ENCODE measurements at places on chromosomes 2 and 18.

GRCh38 chr2:181456660-181457120, 496 bp upstream of the ITGA4 start:
- peak; percentile 72 for DNase-seq

DNA sequence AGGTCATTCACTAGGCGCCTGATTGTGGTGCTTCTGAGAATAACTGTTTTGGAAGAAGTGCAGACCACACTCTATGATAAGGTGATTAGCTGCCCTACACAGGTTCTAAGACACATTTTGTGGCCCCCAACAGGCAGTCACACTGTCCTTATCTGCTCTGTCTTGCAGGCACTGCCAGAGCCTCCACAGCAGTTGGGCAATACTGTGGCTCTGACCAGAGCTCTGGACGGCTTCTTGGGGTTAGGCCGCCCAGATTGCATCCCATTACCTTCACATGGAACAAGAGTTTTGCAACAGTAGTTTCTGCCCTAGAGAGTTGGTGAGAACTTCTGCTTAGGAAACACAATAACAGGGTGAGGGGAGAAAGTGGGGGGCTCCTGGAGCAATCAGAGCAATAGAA, 22.7 kb downstream of the RUFY4 start:
- no peak for DNase-seq

DNA sequence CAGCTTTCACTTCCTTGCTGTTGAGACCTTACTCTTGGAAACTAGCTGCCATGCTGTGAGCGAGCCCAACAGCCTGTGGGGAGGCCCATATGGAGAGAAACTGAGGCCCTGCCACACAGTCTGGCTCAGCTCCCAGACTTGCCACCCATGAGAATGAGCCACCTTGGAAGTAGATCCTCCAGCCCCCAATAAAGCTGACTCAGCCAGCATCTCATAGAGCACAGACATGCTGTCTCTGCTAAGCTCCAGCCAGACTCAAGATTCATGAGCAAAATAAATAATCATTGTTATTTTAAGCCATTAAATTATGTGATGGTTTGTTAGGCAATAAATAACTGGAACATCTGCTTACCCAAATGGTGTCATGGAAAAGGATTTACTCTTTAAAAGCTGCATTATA, 53.6 kb upstream of the DDX18 start:
- no peak for DNase-seq

GRCh38 chr2:235670974-235671787, 177.3 kb downstream of the AGAP1 start:
- DNase-seq, result no peak

- DNase-seq, result no peak
Observed at GRCh38 chr18:26477828-26478466, 70.4 kb downstream of the KCTD1 start.

DNA sequence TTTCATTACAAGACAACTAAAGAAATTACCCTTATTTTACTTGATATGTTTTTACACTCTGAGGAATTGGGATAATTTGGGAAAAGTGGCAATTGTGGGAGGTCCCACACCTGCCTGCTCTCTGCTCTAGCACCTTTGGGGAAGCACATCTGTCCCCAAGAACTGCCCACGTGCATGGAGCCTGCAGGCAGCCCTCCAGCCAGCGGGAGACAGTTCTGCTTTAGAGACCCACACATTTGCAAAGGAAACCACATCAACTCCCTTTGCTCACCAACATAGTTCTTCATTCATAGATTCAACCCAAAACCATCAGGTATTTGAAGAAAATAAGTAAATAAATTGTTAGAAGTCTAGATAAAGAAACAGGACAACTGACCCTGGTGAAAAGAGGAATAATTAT, 239.9 kb upstream of the ID2 start:
- no peak for DNase-seq

- DNase-seq, result no peak
Observed at GRCh38 chr2:37000318-37000717, 34.0 kb upstream of the STRN start.

DNA sequence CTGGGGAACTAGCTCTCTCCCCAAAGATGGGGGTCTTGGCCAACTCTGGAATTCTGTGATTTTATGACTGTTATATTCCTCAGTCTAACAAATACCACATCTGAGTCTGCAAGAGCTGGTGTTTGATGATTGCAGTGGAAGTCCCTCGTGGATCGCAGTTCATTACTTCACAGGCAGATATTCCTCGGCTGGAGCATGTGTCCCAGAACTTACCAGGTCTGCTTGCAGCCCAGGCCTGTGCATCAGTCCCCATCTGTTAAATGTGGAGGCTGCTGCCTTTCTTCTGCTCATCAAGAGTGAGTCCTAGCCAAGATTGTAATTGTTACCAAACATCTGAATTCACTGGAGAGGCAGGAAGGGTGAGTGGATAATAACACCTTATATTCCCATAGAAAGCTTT, 55.5 kb downstream of the PRKCE start:
- DNase-seq, result no peak

- peak; percentile 49 for DNase-seq
Observed at GRCh38 chr2:226423498-226423960, 376.1 kb downstream of the IRS1 start.

DNA sequence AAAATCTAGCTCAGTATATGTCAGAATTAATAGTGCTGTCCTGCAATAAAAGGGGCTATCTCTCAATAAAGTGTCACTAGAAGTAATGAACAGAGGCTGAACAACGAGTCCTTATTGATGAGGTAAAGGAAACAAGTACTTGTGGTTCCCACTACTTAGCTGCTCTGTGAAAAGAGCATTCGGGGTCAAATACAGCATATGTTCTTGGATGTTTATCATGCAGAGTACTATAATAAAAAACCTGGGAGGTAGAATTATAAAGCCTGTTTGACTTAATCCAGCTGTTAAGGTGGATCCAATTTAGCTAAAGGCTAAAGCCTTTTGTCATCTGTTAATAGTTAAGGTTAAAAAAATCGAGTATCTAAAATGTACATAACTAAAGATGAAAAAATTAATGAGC, 32.4 kb downstream of the SLC35F5 start:
- no peak for DNase-seq

- DNase-seq, result no peak
Observed at GRCh38 chr2:11667194-11667593, 2.8 kb downstream of the NTSR2 start.

- DNase-seq, result no peak
Observed at GRCh38 chr2:56053679-56054078, 130.1 kb upstream of the EFEMP1 start.

DNA sequence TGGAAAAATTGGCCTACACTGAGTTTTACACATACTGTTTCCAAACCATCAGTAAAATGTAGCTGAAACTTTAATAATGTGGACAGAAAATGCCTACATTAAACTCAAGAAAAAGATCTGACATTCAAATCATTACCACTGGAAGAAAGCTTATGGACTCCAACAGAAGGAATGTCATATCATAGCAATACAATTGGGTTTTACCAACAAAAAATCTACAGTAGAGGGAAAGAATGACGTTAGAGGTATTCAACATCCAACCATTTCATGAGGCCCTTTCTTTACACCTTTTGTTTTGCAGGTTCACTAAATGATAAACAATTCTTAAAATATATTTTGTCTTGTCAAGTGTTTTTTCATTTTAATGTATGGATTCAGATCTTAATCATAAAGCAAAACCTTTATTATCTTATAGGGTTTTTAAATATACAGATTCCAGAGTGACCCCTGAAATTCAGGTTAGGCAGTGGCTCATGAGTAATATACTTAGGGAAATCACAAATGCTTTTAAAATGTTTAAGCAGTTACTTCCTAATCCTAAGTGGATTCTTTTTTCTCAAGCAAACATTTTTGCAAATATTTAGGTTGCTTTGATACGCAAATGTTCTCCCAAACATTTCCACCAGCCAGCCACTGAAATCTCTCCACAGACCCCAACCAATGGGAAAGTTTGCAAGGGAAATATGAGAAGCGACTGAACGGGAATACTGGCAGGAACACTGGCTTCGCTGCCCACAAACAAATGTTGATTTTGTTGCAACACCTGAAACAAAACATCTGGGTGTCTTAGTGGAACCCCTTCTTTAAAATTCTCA, 168.7 kb downstream of the TCF4 start:
- DNase-seq, result no peak

DNA sequence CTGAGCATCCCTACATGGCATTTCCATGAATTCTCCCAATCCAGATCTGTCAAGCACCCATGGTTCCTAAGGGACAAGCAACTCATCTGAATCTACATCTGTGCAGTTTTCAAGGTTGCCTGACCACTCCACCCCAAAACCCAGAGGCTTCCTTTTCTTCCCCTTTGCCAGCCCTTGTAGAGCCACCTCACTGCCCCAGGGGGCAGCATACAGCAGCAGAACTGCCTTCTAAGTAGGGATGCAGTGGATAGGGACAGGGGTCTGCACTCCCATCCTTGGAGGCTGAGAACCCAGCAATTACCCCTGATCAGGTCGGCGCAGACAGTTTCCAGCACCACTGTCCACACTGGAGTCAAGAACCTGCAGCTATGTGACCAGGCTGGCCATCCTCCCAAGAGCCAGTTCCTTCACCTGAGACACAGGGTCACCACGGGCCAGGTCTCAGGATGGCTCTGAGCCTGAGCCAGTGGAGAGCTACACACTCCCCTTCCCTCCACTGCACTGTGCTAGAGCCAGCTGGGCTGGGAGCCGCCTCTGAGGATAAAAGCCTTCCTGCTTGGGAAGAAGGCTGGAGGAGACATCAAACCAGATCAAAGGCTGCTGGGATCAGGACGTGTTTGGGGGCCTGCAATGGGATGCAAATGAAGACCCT, 283.1 kb downstream of the CELF4 start:
- no peak for DNase-seq

Data from activated T-cell treated with anti-CD3 and anti-CD28 coated beads, Interleukin-2, amount 50 U/mL, for 48 hours (primary cell).